ENCODE measurements at places on chromosomes 1 and 21.

- no peaks in the 10 kb centered on the region for H3K4me1 ChIP-seq
Measured at GRCh38 chr1:207316141-207316540, 5.3 kb upstream of the CD55 start.

- H3K4me1 ChIP-seq, result no peaks in the 10 kb centered on the region
- no peaks in the 10 kb centered on the region for H3K36me3 ChIP-seq
- H3K27me3 ChIP-seq, result no peaks in the 10 kb centered on the region
Measured at GRCh38 chr1:71882226-71882625, 400.1 kb downstream of the NEGR1 start.

DNA sequence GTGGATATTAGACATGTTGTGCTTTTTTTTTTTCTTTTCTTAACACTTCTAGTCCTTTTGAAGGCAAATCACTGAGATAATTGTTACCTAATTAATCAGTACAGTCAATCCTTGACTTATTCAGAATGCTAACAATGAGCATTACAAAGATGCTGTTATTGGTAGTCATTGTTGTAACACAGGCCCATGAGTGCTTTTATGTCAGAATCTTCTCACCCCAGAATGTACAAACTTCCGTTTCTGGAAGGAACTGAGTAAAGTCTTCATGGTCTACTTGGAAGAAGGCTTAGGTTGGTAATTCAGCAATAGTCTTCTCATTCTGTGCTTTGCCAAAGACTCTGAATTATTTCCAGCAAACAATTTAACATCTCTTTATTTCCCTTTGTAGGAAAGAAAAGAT is 3.1 kb downstream of the KCNK1 start:
- no peak overlapping the region for H3K4me3 ChIP-seq
- H3K27ac ChIP-seq, result no peak overlapping the region
- peaks cover 7% of the 10 kb centered on the region for H3K36me3 ChIP-seq

DNA sequence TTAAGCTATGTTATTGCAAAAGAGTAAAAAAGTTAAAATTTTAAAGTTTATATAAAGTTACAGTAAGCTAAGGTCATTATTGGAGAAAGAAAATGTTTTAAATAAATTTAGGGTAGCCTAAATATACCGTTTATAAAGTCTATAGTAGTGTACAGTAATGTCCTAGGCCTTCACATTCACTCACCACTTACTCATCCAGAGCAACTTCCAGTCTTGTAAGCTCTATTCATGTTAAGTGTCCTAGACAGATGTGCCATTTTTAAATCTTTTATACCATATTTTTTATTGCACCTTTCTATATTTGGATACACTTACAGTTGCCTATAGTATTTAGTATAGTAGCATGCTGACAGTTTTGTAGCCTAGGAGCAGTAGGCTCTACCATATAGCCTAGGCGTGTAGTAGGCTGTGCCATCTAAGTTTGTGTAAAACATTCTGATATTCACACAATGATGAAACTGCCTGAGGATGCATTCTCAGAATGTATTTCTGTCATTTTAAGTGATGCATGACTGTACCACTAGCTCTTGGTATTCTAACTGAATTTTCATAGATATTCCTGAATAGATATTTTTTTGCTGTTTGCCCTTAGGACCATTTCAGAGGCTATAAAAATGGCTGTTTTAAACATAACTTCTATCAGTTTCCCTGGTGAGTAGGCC is 26.8 kb downstream of the PPP2R5A start:
- DNase-seq, result no peak
- no peak overlapping the region for H3K4me3 ChIP-seq
- H3K4me1 ChIP-seq, result peaks cover 4% of the 10 kb centered on the region
- no peak overlapping the region for H3K27ac ChIP-seq
- H3K36me3 ChIP-seq, result peaks cover 19% of the 10 kb centered on the region

GRCh38 chr1:2533365-2533764 is 3.3 kb upstream of the HES5 start:
- peak overlapping the region; percentile 30 for H3K4me3 ChIP-seq
- no peaks in the 10 kb centered on the region for H3K36me3 ChIP-seq
- no peak overlapping the region for H3K27ac ChIP-seq
- peaks cover 28% of the 10 kb centered on the region for H3K27me3 ChIP-seq

GRCh38 chr1:12065872-12066271 is 2.8 kb downstream of the TNFRSF8 start:
- H3K27ac ChIP-seq, result no peak overlapping the region
- no peak for DNase-seq
- peak overlapping the region; percentile 63 for H3K4me3 ChIP-seq

- peaks cover 20% of the 10 kb centered on the region for H3K4me1 ChIP-seq
- no peaks in the 10 kb centered on the region for H3K36me3 ChIP-seq
- H3K27ac ChIP-seq, result no peak overlapping the region
- H3K4me3 ChIP-seq, result no peak overlapping the region
- no peak for DNase-seq
Measured at GRCh38 chr1:111732718-111733117, 6.5 kb downstream of the INKA2 start.

Measured in H9 (cell line).